ENCODE measurements at places on chromosomes 7 and 10.

DNA sequence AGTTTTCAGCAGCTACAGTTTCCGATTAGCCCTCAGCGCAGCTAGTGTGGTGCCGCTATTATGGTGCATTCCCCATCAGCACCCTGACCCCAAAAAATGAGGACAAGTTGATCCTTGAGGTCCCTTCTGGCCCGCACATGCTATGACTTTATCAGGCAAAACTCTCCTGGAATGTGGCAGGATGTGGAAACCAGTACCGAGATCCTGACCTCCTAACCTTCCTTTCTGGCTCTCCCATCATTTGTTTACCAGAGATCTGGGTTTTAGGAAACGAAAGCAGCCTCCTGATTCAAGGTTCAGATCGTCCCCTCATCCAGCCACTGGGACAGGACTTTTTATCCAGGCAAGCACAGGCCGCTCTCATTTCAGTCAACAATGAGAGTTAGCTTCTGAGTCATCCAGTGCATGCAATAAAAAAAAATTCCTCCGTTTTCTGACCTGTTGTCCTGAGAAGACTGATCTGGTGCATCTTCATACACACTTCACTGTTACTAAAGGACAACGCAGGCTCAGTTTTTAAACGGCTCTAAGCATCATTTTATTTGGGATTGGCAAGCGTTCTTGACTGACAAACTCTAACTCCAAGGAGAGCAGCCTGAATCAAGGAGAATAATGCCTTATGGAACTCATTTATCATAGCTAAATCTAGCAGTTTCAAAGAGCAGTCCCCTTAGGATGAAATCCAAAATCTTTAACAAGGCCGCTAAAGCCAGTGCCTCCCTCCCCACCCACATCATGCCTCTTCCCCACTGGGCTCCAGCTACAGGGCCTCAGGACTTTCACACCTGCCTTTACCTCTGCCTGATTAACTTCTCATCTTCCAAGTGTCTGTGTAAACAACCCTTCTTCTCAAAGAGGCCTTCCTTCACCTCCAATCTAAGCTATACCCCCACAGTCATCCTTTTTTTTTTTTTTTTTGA lies 17.1 kb downstream of the PDLIM1 start:
- no peak for DNase-seq

- DNase-seq = no peak
Measured at GRCh38 chr10:98556061-98556460, 109.3 kb upstream of the HPS1 start.

- DNase-seq = no peak
Measured at GRCh38 chr7:28768577-28769147, 189.5 kb downstream of the TRIL start.

DNA sequence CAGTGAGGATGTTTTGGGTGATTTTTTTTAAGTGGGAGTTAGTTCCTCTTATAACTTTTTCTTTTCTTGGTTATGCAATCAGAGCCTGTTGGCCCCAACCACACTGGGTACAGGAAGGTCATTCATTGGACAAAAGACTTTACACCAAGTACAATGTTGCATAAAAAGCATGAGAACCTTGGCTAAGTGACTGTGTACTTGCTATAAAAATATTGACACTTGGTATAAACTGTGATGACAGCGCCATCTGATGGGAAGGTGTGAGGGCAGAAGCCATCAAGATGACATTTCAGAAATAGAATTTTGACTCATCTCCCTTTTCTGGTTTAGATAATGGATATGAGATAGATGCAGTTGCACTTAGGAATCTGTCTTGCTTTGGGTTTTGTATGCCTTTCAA lies 126.4 kb upstream of the CCDC6 start:
- DNase-seq = no peak

DNA sequence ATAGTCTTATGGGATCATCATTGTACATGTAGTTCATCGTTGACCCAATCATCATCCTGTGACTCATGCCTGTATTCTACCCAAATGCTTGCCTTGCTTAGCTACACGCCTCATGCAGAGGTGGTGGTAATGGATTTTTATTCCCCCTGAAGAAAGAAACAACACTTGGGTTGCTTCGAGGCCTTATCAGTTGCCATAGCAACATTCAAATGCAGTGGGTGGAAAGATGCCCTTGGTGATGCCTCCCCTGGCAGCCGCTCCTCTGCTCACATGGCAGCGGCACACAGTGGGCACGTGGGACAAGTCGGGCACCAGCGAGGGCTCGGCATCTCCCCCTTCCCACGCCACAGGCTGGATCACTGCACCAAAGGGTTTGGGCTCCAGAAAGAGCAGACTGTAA lies 54.0 kb upstream of the NMT2 start:
- no peak for DNase-seq

DNA sequence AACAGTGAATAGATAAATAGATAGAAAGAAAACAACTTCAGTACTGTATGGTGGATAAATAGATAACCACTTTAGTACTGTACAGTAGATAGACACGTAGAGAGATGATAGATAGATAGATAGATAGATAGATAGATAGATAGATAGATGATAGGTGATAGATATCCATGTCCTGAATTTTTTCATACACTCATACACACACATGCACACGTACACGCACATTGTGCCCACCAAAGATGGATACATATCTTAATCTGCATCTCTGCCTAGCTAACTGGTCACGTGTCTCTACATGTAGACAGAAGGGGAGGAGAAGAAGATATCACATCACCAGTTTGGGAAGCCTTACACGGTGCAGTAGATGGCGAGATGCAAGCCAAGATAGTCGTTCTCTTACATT lies 99.2 kb downstream of the ARID5B start:
- no peak for DNase-seq

- no peak for DNase-seq
Measured at GRCh38 chr7:1229956-1230355, 2.7 kb upstream of the UNCX start.

DNA sequence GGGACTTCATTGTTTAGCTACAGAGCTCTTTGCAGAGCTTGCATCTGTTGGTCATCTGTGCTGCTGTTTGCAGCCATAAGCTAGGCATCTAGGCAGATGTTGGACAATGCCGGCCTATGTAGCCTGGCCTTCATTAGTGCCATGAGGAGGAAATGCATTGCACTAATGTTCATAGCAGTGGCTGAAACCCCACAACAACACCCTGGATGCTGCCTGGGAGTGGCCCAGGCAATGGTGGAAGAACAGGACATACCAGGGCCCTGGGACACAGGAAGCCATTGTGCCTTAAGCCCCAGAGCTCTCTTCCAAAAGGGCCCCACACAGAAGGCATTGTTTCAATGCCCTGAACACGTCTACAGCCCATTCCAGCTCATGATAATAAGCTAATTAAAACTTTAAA lies 131.5 kb upstream of the LYZL1 start:
- no peak for DNase-seq

- DNase-seq = no peak
Measured at GRCh38 chr7:111787099-111787498, 224.8 kb upstream of the IMMP2L start.

DNA sequence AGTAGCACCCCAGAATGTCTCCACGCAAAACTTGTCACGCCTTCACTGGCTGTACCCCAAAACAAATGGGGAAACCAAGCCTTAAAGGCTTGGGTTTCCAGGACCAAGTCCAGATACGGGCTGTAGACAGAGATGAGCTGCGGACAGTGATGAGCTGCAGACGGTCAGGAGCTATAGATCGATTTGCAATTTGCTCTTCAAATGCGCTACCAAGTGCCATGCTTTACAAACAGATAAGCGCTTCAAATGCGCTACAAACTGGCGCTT lies 658 bp upstream of the SGCE start:
- DNase-seq = no peak

GRCh38 chr10:27203806-27204205 lies 36.8 kb downstream of the ACBD5 start:
- no peak for DNase-seq

DNA sequence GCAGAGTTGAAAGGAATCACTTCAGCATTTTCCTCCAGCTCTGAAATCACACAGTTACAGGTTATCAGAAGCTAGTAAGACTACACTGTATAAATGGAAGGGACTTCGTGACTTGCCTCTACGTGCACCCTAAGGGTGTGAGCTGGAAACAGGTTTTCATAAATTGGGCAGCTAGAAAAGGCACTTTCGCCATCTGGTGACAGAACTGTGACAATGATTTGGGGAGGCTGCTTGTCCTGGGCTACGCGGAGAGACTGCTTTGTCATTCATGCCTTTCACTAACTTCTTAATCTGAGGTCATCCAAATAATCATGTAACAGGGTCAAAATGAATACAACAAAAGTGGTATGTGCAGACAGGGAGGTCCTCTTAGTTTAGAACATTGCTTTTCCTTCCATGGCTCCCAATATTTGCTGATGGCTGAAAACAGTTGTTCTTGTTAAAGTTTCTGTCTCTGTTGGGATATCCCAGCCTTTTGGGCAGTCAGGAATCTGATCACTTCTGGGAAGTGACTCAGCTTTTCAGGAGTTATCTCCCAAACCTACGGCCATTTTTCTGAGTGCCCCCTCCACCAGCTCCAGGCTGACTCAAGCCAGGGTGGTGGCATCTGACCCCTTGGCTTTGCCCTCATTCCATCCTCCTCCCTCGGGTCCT lies 17.8 kb downstream of the VWC2 start:
- DNase-seq = no peak

GRCh38 chr10:122113161-122113944 lies 124.4 kb downstream of the TACC2 start:
- DNase-seq = no peak

- no peak for DNase-seq
Measured at GRCh38 chr10:124307591-124307990, 111.1 kb downstream of the OAT start.

- DNase-seq = no peak
Measured at GRCh38 chr7:116571552-116571951, 46.7 kb downstream of the CAV1 start.

GRCh38 chr10:14838582-14839304 lies 637 bp downstream of the HSPA14 start:
- DNase-seq = no peak

DNA sequence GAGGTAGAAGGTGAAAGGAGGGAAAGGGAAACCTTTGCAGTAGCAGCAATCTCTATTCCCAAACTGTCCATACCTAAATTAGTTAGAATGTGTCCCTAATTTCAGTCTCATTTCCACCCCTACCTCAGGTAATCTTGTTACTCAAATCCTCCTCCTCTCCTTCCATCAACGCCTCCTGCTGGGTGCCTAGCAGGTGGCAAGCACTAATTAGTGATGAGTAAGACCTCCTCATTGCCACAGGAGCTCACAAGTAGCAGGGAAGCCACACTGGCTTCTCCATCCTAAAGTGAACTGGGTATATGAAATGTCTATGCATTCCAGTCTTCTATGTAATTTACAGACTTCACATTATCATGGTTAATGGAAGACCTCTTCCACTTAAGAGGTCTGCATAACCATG lies 25.7 kb upstream of the FAM133B start:
- DNase-seq = no peak

GRCh38 chr10:104614245-104614831 lies 26.8 kb upstream of the SORCS3 start:
- no peak for DNase-seq

DNA sequence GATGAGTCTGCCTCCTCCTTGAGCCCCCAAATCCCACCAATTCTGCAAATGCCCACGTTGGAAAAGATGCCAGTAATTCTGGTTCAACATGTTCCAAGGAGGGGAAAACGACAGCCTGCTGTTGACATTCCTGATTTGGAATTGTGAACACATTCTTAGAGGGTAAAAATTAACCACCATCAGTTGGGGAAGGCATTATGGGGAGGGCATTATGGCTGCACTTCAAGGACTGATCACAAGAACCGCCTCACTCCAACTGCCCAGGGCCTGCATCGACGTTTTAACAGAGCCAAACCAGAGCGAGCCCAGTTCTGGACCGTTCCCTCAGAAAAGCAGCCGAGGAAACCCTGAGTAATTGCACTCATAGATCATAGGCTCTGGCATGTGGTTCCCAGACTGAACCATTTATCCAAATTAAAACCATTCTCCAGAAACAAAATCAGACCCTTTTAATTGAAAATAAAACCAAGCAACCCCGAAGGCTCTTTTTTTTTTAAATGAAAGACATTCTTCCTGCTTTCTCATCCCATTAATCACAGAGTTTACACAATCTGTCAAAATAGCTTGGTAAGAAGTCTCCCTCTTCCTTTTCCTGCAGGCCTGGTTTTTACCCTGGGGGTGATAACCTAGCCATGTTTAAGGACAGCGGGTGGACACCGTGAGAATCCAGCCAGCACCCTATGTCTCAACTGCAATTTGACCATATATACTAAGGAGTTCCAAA lies 8.0 kb downstream of the TNS3 start:
- DNase-seq = no peak

DNA sequence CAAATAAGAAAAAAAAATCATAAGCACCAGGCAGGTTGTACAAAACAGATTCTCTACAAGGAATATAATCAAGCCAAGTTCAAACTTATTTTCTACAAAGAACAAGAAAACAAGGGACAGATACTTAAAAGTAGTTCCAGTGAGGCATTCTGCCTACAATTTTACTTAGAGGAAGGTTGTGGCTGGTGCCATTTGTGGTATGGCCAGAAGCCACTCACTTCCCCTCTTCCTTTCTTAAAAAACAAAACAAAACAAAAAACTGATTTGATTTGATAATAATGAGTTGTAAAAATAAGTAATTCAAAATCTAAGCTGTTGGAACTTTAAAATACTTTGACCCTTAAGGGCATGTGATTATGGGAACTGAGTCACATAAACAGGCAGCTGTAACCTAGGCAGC lies 420.6 kb downstream of the CALN1 start:
- DNase-seq = no peak

GRCh38 chr10:102616066-102616770 lies 28.1 kb upstream of the TRIM8 start:
- no peak for DNase-seq

DNA sequence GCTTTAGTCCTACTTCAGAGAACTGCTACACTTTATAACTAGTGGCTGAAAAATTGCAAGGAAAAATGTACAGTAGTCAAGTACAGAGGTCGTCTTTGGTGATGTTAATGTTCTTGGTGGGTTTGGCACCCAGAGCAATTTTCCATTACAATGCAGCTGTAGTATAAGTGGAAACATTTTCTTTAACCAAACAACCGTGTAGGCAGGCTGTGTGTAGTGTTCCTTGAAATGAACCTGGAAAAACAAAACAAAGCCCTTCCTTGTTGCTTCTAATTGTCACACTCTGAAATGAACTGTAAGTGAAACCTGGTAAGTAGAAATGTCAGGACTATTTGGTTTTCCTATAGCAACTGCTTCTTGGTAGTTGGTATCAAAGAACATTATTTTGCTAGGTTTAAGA lies 256.9 kb downstream of the MDFIC start:
- no peak for DNase-seq

- peak; percentile 32 for DNase-seq
Measured at GRCh38 chr10:22436526-22436892, 91.2 kb downstream of the SPAG6 start.

All from stimulated activated CD8-positive, alpha-beta memory T cell treated with anti-CD3 and anti-CD28 coated beads, Interleukin-4, amount 100 ng/mL, for 4 hours (primary cell).